ENCODE measurements at places on chromosomes 4 and X.
A peak's percentile ranks its signal among the peaks of the same experiment; 100 is the strongest.

DNA sequence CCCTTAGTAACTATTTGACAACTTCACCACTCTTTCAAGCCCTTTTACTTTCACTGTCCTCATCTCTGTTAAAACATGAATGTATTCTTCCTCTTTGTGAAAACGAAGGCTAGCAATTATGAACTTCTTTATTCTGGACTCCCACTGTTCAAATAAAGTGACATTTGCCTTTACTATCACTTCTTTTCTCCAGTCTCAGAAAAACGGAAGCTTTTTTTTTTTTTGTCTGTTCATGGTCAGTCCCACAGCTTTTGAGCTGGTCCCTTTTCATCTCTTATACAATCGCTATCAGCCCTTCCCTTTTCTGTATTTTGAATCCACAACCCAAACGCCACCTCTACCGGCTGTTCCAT is 327.7 kb downstream of the DKK2 start:
- no peak for DNase-seq

- DNase-seq: no peak
Measured at GRCh38 chrX:72002875-72003274, 92.2 kb downstream of the NHSL2 start.

- no peak for DNase-seq
Measured at GRCh38 chrX:38192007-38192810, 28.5 kb downstream of the SRPX start.

DNA sequence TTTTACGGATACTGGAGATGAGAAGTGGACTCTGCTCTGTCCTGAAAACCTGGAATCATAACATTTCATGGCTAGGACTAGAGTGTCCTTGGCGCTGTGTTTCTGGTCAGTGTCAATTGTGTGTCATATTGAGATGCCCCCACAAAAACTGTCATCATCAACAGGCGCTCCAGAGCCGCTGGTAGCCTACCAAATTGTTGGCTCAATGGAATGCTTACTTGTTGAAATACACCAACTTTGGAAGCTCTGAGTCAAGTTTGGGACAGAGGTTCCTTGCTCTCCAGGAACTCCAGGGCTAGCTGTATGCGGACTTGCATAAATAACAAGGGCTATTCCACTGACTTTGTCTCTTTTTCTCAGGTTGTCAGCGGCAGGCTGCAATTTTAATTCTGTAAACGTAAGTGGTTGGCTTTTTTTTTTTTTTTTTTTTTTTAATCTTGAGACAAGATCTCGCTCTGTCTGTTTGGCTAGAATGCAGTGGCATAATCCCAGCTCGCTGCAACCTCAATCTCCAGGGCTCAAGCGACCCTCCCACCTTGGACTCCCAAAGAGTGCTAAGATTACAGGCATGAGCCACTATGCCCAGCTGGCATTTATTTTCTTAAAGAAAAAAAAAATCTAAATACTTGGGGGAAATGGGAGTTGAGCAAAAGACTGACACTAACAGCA is 871 bp upstream of the HPGD start:
- DNase-seq: no peak

DNA sequence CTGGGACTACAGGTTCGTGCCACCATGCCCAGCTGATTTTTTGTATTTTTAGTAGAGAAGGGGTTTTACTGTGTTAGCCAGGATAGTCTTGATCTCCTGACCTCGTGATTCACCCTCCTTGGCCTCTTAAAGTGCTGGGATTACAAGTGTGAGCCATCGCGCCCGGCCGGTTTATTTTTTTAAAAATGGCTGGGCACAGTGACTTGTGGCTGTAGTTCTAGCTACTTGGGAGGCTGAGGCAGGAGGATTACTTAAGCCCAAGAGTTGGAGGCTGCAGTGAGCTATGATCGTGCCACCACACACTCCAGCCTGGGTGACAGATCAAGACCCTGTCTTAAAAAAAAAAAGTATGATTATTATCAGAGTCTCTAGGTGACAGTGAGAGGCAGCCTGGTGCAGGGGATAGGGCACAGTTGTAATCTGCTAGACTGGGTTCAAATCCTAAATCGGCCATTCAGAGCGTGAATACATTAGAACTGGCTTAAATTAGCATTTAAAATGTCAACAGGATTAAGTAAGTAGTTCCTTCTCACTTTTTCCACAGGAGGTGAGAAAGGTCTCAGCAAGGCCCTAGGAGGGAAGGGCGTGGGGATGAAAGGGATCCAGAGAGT is 435 bp upstream of the MGST2 start:
- no peak for DNase-seq

DNA sequence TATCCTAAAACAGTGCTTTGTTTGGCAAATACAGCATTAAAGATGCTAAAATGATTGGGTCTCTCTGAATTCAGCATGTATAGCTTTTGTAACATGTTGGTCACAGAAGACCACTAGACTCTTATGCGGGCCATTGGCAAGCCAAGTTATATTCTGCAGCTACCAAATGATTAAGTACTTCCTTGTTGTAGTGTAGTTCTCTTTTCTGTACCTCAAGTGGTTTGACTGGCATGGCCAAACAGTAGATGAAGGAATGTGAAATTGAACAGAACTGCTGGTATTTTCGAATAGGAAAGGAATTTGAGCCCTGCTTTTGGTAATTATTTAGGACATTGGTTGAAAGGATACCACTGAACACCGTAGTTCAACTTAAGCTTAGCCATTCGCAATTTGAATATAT is 193.9 kb upstream of the GPC4 start:
- DNase-seq: no peak

DNA sequence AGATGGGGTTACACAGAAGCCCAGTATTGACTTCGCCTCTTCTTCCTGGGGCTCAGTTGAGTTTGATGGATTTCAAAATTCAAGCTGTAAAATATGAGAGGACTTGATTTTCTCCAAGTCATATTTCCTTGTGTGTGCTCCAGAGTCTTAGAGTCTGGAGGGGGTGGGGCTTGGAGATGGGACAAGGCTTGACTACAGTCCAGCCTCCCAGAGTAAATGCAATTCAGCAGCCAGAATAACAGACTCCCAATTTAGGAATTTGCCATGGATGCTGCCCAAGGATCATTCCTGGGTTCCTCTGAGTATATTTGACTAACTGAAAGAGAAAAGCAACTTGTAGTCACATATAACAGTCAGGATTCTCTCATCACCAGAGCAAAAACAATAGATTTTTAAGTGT is 53.7 kb upstream of the RBPJ start:
- no peak for DNase-seq

DNA sequence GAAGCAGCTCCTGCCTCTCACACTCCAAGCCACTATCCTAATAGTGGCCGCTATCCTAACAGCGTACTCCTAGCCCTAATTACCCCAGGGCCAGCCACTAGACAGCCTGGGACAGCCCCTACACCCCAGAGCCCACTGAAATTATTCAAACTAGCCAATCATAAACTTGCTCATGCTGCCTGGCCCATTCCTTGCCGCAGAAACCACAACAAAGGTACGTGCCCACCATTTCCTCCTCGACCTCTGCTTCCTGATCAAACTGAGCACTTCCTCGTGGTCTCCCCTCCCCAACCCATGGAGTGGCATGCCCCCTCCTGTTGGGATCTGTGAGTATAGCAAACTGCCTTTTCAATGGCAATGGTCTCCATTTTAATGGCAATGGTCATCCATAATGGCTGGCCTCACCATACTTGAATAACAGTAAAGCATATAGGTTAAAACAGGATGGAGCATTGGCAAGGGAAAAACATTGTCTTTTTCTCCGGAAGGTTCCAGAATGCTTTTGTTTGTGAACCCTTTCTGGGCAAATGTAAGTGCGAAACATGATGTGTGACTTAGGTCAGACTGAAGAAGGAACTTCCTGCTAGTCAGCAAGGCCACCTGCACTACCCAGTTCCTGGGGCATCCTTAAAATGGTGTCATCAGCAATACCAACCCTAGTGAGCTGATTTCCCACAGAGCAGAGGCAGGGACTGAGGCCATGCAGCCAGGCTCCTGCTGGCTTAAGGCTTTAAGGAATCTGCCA is 107.1 kb upstream of the ATP6AP2 start:
- DNase-seq: no peak

DNA sequence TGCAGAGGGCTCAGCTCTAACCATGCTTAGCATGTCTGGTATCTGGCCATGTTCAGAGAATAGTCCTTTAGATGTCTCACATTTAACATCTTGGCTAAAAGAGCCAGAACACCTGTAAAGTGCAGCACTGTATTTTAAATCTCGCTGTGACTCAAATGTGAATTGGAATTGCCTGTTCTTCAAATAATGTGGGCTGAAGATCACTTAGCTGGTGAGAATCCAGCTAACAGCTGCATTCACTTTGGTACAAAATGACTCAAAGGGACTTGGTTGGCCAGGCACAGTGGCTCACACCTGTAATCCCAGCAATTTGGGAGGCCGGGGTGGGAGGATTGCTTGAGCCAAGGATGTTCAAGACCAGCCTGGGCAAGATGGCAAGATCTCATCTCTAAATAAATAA is 63.5 kb upstream of the PLAC8 start:
- DNase-seq: no peak

- DNase-seq: no peak
Measured at GRCh38 chrX:44234541-44234940, 108.9 kb downstream of the EFHC2 start.

- no peak for DNase-seq
Measured at GRCh38 chr4:79700356-79700755, 292.3 kb upstream of the GK2 start.

- no peak for DNase-seq
Measured at GRCh38 chr4:81963763-81964020, 410.1 kb downstream of the HNRNPD start.

DNA sequence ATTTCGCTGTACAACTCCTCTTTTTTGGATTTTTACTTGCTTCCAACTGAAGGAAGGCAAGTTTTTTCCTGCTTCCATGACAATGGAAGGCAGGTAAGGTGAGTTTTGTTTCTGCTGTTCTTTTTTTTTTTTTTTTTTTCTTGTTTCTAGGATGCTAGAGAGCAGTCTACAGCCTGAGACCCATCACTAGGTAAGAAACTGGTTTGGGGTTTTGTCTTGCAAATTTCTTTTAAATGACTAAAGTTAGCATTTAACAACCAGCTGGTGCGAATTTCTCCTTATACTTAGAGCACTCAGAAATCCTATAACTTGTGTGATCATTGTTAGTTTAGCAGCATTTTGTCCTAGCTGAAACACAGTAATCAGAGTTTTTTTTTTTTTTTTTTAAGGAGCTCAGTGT is 378.4 kb upstream of the CNKSR2 start:
- no peak for DNase-seq

DNA sequence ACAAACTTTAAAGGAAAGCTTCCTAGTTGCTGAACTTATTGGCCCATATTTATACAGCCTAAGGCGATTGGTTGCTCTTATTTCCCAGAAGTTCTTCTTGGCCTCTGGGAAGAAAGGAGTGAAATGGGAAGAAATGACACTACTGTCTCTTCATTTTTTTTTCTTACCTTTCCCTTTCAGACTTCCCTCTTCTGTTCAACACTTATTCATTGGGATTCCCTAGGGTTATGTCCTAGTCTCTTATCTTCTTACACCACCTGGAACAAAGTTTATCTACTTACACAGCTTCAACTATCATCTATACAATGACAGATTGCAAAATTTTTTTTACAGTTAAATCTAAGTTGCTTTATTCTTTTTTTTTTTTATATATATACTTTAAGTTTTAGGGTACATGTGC is 68.0 kb downstream of the SNX12 start:
- DNase-seq: no peak

DNA sequence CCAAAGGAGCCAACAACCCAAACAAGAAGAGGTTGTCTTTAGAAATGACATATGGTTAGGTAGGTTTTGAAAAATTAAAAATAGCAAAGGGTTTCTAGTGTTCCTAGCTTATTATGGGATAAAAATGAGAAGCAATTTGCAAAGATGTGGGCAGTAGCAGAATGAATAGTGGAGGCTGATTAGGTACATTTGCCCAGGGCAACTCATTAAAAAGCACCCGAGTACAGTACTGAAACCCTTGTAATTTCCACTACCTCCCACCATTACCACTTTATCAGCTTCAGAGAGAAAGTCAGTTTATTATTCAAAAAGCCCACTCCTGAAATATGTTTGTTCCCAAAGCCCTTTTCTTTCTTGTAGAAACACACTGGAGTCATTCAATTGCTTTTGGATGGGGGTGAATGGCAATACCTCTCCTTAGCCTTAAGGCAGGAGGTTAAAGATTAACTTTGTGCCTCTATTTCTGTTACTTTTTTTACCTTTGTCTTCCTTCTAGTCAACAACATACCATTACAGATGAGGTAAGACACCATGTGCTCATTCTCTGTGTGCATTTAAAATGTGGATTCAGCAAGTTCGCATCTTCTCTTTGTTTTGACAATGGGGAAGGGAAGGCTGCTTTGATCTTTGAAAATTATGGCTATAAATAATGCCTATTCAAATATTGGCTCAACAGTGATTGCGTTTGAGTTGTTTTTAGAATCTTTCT is 353.8 kb upstream of the CASK start:
- peak; percentile 0 for DNase-seq

DNA sequence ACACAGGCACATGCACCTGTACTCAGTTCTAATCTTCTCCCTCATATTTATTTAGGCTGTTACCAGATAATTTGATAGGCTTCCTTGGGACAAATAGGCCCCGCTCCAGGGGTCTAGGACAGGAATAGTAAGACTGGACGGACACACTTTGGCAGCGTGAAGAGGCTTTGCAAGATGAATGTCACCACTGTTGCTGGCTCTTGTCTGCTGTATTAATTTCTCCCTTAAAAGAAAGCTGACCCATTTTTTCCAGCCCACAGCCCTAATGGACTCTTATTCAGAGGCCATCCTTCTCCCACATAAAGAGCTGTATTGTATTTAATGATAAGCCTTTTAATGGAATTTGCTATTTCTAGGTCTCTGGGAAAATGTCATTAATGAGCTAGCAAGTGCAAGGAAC is 18.0 kb downstream of the FAM184B start:
- no peak for DNase-seq

DNA sequence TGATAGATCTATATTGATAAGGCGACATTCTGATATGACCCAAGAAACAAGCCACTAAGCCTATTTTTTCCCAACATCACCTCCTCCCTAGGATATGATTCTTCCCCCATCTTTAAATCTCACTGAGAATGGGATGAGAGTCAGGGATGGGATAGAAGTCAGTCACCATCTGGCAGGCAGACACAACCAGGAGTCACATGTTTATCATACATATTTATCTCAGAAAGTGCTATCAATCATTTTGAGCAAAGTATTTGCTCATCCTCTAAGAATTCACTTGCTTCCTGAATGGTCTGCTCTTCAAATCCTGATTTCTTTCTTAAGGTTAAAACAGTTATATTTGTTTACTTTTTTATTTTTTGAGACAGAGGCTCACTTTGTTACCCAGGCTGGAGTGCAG is 20.3 kb downstream of the DNAAF6 start:
- no peak for DNase-seq

GRCh38 chrX:67892401-67892800 is 348.6 kb downstream of the AR start:
- no peak for DNase-seq

DNA sequence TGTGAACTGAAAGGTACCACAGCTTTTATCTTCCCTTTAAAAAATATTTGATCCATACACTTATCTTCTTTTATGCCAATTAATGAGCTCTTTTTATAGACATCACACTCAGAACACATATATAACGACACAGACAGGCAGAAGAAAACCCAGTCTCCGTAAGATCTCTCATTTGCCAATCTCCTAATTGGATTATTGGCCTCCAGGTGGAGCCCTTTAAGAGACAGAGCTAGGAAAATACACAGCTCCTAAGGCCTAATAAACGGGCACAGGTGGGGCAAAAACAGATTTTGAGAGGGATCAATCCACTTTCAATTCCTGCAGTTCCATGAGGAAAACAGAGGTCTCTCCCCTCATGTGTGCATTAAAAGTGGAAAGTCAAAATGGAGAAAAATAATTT is 1495.4 kb downstream of the RPA4 start:
- no peak for DNase-seq
